T-helper 2 cell treated with Interferon-gamma antibody and Interleukin-4, amounts not matched to agents 100 ng/mL and 5 ng/mL, for 36 hours (primary cell): ENCODE measurements at places on chromosomes 11 and 22. TPM values are rescaled to one million over a fixed set of nuclear protein-coding genes. Genes with fewer than 3 reads are reported as not detected.

The TRAF6 gene
- 11.8 and 12.2 TPM in 2 replicates for total RNA-seq

The MS4A15 gene
- total RNA-seq: not detected in 2 replicates

The MN1 gene
- 0.23 and 0.27 TPM in 2 replicates for total RNA-seq

The MUC6 gene
- total RNA-seq: not detected in 2 replicates

The PACSIN2 gene
- 30.6 and 33.4 TPM in 2 replicates for total RNA-seq

The HEPHL1 gene
- total RNA-seq: not detected in 2 replicates

The MRGPRF gene
- total RNA-seq: not detected in 2 replicates

The ENTHD1 gene
- total RNA-seq: 0.14 and 0.18 TPM in 2 replicates

The GNAZ gene
- 0.66 and 0.91 TPM in 2 replicates for total RNA-seq

The IGSF22 gene
- total RNA-seq: 0.05 and 0.48 TPM in 2 replicates

The P2RX6 gene
- 0.14 and 0.57 TPM in 2 replicates for total RNA-seq

The CLDN5 gene
- total RNA-seq: 0.16 and 0.30 TPM in 2 replicates

The SCUBE1 gene
- total RNA-seq: 0.11 and 0.14 TPM in 2 replicates

The C11orf21 gene
- total RNA-seq: 39.5 and 40.8 TPM in 2 replicates

The F2 gene
- total RNA-seq: 0.20 TPM in 1 of 2 replicates, not detected in the other

The MOV10L1 gene
- total RNA-seq: not detected in 2 replicates

The APOL5 gene
- not detected in 2 replicates for total RNA-seq

The THY1 gene
- total RNA-seq: 10.3 and 11.3 TPM in 2 replicates

The APOBEC3F gene
- total RNA-seq: 28.3 and 28.7 TPM in 2 replicates

The MMP27 gene
- not detected in 2 replicates for total RNA-seq

The SLC25A45 gene
- total RNA-seq: 25.6 and 26.3 TPM in 2 replicates

The BCL2L13 gene
- 28.6 and 30.9 TPM in 2 replicates for total RNA-seq

The RAB3IL1 gene
- not detected in 2 replicates for total RNA-seq

The TAGLN gene
- 3.2 and 4.0 TPM in 2 replicates for total RNA-seq

The OR8A1 gene
- not detected in 2 replicates for total RNA-seq

The CBLIF gene
- total RNA-seq: not detected in 2 replicates

The MRGPRX3 gene
- total RNA-seq: not detected in 2 replicates

The HEPN1 gene
- not detected in 2 replicates for total RNA-seq

The TREH gene
- total RNA-seq: not detected in 2 replicates

The BRSK2 gene
- 0.09 TPM in 1 of 2 replicates, not detected in the other for total RNA-seq

The TBC1D22A gene
- 32.5 and 32.8 TPM in 2 replicates for total RNA-seq

The JRKL gene
- total RNA-seq: 7.7 and 8.6 TPM in 2 replicates

The OR6T1 gene
- total RNA-seq: not detected in 2 replicates

The SCO2 gene
- total RNA-seq: 7.9 and 8.3 TPM in 2 replicates

The MMP13 gene
- total RNA-seq: not detected in 2 replicates

The IFITM5 gene
- not detected in 2 replicates for total RNA-seq

The SMIM35 gene
- total RNA-seq: 3.9 TPM in 2 replicates

The RBMXL2 gene
- total RNA-seq: 0.09 TPM in 1 of 2 replicates, not detected in the other

The BIRC3 gene
- total RNA-seq: 70.6 and 71.3 TPM in 2 replicates

The SLC43A1 gene
- 25.4 and 26.3 TPM in 2 replicates for total RNA-seq

The MPZL3 gene
- 16.5 and 19.4 TPM in 2 replicates for total RNA-seq

The SEC14L6 gene
- not detected in 2 replicates for total RNA-seq

The BLID gene
- not detected in 2 replicates for total RNA-seq

The DGCR8 gene
- total RNA-seq: 61.3 and 61.4 TPM in 2 replicates

The DDI1 gene
- not detected in 2 replicates for total RNA-seq
